ENCODE measurements at places on chromosomes 4 and X.

DNA sequence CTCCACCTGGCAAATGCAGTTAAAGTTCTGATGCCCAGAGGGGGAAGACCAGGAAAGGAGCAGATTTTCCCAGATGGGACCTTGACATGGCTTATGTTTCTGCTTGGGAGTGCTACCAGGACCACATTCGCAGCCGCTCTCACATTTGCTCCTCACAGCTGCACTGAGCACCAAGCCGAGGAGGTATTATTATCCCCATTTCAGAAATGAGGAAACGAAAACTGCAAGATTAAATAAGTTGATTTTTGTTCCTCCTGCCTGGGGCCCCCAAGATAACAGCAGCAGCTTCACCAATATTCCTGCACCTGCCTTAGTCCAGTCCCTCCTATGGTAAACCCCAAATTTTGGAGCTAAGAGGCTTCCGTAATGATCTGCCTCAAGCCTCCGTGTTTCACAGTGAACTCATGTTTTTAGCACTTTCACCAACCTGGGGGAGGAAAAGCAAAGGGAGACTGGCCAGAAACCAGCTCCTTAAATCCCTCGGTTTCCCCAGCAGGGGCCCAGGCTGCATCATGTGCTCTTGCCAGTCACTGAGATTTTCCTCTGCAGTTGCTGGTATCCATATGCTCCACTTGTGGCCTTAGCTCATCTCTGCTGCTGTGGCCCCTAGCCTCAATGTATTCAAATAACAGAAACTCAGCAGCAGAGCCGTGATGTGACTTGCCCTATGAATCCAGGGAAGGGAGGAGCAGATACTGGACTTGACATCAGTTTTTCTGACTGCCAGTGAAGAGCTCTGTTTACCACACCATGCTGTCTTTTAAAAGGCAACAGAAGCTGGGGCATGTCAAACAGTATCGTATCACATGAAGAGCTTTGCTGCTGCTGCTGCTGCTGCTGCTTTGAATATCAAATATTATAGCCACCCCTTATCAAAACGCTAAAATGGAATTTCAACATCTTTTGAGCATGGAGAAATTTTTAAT, 95.5 kb upstream of the KLHL13 start:
- DNase-seq, result no peak

DNA sequence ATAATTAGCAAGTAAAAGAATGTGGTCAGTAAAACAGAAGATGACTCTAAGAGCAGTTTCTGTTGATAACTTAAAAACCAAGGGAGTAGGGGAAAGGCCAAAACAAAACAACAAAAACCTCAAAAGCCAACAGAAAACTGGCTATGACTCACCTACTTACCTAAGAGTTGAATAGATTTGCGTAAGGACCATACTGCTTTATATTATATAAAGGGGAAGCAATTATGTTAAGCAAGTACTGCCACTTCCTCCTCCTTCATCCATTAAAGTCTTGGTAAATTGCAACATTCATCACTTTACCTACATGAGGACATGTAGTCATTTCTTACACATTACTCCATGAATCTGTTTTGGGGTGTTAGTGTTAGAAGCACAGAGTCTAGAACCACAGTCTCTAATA, 85.9 kb upstream of the FAM47A start:
- DNase-seq, result no peak

- no peak for DNase-seq
Observed at GRCh38 chrX:136879001-136879687, 1.4 kb downstream of the RBMX start.

GRCh38 chrX:47540754-47541538, 20.1 kb upstream of the ARAF start:
- DNase-seq, result no peak

DNA sequence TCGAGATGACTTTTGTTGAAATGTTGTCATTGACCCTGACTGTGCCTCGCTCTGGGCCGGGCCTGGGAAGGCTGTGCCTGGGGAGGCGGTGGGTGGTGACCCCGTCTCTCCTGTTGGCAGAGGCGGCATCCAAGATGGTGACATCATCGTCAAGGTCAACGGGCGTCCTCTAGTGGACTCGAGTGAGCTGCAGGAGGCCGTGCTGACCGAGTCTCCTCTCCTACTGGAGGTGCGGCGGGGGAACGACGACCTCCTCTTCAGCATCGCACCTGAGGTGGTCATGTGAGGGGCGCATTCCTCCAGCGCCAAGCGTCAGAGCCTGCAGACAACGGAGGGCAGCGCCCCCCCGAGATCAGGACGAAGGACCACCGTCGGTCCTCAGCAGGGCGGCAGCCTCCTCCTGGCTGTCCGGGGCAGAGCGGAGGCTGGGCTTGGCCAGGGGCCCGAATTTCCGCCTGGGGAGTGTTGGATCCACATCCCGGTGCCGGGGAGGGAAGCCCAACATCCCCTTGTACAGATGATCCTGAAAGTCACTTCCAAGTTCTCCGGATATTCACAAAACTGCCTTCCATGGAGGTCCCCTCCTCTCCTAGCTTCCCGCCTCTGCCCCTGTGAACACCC, 36.4 kb downstream of the HTRA3 start:
- no peak for DNase-seq

GRCh38 chr4:76990288-76991080, 40.9 kb downstream of the SEPTIN11 start:
- DNase-seq, result no peak

DNA sequence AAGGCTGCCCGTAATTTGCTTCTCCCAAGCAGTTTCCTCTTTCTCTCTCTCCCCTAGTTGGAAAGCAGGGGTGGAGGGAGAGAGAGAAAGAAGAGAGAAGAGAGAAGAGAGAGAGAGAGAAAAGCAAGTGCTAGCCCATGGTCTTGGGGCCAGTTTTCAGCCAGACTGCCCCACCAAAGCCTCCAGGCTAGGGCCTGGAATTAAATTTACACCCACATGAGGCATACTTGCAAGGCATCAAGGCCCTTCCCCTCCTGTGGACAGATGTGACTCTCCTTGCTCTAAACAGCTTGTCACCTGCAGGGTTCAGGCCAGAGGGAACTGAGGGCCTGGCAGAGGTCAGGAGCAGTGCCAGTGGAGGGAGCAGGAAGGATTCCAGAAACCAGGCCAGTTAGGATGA, 1.7 kb upstream of the CXCR3 start:
- no peak for DNase-seq

DNA sequence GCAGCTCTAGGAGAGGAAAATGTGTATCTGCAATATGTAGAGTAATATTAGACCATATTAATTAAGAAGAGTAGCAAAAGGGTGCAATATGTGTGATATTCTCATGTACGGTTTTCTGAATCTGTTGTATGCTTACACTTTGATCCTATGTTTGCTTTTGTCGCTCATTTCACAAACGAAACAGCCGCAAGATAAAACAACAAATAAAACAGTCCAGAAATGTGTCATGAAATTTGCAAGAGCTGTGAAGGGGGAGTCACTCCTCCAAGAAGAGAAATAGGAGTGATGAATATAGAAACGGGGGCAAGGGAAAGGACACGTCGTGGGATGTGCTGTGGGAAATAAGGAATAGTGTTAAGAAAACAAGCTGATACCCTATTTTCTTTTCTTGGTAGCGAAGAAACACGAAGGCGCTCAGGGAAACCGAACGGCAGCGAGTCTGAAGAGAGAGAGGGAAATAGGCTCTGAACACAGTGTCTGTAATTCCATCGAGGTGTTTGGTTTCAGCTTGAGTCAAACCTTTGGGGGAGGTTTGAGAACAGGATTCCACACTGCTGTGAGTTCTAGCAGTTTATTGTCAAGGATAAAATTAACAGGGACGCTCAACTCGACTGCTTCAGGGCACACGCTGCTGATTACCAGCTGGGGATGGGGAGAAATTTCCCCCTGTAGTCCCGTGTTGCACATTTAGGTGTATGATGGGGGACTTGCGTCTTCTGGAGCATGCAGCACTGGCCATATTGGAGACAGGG, 595.6 kb upstream of the TENM3 start:
- DNase-seq, result no peak

- no peak for DNase-seq
Observed at GRCh38 chr4:15740764-15741404, 37.2 kb upstream of the CD38 start.

DNA sequence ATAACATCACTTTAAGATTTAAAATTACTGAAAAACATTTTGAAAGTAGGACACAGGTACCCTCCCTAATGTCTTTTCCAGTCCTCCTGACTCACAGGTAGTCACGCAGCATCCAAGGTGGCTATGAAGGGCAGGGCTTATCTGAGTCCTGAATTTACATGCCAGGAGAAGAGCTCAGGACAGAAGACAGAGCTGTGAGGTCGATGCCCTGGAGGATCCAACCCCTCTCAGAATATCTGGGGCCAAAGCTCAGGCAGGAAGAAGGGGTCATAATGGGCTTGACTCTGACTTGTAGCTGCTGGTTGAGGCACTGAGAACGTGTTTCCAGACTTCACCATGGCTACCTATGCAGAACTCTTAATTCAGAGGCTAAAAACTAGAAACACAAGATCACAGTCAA, 177.5 kb downstream of the AASDH start:
- DNase-seq, result no peak

DNA sequence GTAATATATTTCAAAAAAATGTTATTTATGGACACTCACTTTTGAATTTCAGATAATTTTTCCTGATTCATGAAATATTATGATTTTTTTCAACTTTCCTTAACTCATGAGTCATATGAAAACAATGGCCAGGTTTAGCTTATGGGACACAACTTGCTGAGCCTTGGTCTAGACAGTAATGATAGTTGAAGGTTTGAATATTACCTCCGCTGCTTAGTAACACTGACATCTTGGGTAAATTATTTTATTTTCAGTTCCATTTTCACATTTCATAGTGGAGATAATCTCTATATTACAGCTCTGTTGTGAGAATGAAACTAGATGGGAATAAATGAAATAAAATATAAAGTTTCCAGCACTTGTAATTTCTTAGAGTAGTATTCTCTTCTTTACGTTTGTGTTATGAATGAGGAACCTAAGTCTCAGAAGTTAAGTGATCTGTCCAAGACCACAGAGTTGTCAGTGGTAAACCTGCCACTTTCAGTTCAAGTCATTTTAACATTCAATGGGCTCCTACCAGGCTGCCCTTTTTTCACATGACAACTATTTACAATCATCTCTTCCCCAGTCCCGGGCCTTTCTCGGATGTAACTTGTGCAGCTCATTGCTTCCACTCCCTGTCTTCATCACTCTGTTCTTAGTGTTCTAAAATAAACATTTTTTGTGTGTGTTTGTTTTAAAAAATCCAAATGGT, 46.8 kb upstream of the GC start:
- DNase-seq, result no peak

Data from activated gamma-delta T cell (primary cell).